ENCODE measurements at places on chromosomes 5 and 9.

DNA sequence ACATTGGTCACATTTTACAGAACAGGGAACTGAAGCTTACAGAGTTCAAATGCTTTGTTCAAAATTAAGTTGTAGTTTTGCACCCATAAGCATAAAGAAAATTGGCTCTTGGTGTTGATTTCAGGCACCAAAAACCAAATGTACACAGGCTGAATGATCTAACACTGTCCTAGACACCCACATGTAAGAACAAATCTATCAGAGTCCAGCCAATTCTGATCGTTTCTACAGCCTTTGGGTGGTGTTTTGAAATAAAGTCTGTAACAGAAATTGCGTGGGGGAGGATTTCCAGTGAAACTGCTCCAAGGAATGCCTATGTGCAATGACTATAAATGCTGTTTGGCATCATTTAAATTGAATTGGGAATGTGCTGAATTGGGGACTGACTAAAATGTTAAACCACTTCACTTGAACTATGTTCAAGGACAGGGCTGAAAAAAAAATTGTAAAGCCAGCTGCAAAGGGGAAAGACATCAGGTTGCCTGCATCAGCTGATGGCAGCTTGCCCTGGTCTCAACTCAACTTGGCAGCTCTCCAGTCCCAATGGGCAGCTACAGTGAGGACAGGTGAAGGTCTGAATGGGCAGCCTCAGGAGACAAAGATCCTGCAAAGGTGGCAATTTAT is 92.2 kb upstream of the TRPC7 start:
- DNase-seq: no peak

GRCh38 chr5:170584003-170584402 is 80.2 kb downstream of the KCNIP1 start:
- no peak for DNase-seq

- no peak for DNase-seq
These were observed 5.3 kb upstream of the NDUFS4 start for GRCh38 chr5:53555160-53555559.

DNA sequence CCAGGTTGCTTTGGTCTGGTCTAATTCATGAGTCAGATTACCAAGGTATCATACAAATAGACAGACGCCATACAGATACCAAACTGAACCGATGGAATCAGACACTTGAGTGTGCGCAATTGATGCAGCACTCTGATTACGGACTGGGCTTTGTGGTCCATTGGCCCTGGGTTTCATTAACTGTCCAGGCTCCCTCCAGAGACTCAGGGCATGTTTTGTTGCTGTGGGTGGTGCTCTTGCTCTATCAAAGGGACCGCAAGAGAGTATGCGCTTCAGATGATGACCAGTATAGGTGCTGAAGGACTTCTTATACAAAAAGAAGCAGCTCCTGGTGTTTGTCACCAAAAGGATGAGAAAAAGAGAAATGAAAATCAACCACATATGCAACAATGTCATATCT is 36.9 kb upstream of the ANKRD55 start:
- DNase-seq: no peak

DNA sequence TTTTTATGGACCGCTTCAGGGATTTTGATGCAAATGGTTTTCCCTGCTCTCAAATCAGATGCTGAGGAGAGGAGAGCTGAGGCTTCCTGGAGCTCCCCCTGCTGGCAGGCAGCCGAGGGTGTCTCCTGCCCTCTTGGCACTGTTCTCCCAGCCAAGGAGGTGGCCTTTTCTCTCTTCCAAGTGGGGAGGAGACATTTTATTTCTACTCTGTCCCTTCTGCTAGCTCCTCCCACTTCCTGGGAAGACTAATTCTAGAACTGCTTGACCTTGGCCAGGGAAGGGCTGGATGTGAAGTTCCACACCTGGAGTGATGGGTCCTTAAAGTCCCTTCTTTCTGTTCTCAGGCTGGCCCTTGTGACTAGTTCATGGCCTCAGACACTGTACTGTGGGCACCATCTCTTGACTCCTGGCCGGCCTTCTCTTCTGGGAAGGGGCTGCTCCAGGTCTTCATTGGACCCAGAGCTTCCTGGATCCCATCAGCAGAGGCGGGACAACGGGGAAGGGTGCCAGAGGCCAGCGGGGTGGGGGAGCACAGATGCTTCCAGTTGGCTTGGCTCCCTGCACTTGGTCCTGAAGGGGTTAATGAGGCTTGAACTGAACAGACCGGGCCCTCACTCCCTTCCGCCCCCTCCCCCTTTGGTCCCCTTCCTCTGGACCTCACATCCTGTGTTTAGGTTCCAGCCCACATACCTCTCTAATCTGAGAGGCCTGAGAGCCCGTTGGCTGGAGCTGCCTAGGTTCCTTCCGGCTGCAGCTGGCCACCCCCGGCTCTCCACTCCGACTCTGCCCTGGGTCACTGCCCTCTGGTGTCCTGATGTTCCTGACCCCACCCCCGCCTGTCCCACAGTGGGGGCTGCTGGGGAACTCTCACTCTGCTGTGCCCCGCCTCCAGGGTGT is 32.1 kb downstream of the PTPA start:
- peak; percentile 87 for DNase-seq

GRCh38 chr5:172574871-172575223 is 66.2 kb upstream of the NEURL1B start:
- no peak for DNase-seq

- no peak for DNase-seq
These were observed 419.6 kb upstream of the PIK3R1 start for GRCh38 chr5:67795781-67796477.

DNA sequence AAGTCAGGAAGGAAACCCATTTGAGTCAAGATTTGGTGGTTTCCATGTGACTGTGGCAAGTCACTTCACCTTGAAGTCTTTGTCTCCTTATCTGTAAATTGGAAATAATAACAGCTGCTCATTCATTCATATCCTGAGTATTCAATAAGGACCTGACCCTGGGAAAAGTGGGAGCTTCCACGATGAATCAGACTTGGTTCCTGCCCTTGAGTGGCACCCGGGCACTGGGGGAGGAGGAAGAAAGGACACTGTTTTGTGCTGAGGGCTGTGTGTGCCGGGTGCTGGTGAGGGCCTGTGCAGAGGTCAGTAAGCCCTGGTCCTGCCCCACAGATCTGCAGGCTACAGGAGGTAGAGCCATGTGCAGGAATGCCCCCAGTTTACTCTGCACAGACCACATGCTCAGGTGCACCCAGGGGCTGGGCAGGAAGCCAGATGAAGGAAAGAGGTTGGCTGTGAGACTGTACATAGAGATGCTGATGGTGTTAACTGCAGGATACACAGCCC is 6.8 kb downstream of the NDST1 start:
- DNase-seq: no peak

GRCh38 chr5:122327110-122327509 is 15.1 kb downstream of the SNCAIP start:
- DNase-seq: no peak

DNA sequence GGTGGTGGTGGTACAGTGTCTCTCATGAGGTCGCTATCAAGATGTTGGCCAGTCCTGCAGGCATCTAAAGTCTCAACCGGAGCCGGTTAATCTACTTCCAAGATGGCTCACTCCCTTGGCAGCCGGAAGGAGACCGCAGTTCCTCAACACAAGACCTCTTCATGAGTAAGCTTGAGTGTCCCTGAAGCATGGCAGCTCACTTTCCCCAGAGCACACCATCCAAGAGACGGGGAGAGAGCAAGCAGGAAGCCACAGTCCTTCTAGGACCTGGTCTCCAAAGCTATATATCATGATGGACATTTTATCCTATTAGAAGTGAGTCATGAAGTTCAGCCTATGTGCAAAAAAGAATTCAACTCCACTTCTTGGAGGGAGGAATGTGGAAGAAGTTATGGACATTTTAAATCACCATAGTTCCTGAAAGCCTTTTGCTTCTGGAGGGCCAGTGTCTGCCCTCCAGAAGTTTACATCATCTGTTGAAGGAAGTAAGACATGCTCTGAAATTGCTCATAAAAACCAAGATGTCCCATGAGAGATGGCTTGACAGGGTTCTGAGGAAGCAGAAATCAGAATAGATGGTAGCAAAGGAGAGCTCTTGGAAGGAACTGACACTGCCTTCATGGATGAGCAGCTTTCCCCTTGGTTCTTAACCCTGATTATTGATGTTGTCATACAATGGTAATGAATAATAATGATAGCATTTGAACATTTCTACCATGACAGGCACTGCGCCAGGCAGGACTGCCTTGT is 21.3 kb downstream of the GALNT10 start:
- DNase-seq: no peak

- DNase-seq: no peak
These were observed 11.5 kb downstream of the CCDC127 start for GRCh38 chr5:206406-206805.

DNA sequence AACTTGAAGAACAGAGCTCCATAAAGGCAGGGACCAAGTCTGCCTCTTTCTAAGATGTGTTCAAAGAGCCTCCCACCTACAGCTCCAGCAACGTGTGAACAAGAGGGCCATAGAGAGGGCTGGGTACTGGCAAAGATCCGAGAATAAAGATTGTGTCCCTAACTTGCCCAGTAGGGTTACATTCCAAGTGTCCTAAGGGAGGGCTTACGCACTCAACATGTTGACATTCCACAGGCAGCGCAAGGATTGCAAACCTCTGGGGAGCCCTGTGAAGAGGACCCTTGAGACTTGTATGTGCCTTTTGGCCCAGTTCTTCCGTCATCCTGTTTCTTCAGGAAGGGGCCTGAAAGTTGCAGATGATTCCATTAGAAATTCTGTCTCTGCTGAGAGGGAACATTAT is 48.2 kb upstream of the ENTREP1 start:
- no peak for DNase-seq

- no peak for DNase-seq
These were observed 234.5 kb downstream of the EFNA5 start for GRCh38 chr5:107436201-107436600.

GRCh38 chr5:39624268-39624886 is 199.6 kb upstream of the DAB2 start:
- no peak for DNase-seq

- no peak for DNase-seq
These were observed 34.8 kb downstream of the ATP6V0E1 start for GRCh38 chr5:173018358-173018757.

DNA sequence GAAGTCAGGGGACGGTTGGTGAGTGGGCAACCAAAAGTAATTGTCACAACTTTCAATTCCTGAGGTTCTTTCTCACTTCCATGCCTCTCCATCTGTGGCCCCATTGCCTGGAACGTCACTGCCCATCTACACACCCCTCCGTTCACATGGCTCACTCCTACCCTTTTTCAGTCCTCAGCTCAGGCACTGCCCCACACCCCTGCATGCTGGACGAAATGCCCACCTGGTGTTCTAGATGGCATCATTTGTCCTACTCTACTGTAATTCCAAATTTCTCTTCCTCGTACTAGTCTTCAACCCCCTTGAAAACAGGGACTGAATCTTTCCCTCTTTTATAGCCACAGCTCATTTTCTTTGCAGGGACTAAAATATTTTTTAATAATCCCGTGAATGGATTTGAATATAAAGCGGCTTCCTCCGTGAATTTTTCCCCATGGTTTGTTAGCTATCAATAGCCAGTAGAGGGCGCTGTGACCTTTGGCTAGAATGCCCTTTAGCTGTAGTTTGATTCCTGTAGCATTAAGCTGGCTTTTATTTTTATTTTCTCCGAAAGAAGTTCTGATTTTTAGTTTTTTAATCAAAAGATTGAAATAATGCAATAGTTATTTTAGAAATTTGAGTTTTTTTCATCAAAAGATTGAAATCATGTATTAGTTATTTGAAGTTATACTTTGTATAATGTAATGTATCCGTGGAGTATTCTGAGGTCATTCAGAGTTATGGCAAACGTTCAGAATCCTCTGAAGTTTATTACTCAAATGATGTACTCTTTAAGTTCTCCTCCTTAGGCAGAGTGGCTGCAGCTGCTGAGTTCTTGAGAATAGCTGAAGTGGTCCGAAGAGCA is 232.1 kb downstream of the SH3GL2 start:
- DNase-seq: peak; percentile 17

DNA sequence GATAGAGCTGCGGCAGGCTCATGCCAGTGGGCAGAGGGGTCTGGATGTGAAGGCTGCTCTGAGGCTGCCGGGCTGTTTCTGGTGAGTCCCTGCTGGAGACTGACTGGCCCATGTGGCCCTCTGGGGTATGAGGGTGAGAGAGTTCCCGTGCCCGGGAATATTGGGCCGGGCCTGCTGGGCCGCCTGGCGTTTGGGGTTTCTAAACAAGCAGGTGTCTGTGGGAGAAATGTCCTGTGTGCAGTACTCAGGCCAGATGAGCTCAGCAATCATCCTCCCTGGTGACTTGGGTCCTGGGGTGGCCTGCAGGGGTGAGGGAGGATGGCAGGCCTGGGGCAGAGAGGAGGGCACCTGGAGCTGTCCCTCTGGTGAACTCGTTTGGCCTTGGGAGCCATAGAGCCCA is 74.9 kb downstream of the MACROH2A1 start:
- no peak for DNase-seq

- no peak for DNase-seq
These were observed 210.5 kb downstream of the NXNL2 start for GRCh38 chr9:88745276-88746001.

DNA sequence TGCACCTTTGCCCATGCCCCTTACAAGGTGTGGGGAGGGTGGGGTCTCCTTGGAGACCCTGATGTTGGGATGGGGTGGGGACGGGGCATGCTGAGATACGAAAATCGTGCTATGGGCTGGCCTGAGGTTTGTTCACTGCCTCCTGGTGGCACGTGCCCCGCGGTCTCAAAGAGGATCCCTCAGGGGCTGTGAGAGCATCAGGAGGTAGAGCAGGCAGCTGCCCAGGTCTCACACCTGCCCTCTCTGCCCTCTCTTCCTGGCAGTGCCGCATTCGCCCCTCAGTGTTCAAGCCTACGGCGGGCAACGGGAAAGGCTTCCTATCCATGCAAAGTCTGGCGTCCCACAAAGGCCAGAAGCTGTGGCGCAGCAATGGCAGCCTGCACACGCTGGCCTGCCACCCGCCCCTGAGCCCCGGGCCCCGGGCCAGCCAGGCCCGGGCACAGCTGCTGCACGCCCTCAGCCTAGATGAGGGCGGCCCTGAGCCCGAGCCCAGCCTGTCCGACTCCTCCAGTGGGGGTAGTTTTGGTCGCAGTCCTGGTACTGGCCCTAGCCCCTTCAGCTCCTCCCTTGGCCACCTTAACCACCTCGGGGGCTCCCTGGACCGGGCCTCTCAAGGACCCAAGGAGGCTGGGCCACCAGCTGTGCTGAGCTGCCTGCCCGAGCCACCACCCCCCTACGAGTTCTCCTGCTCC is 6.7 kb downstream of the N4BP3 start:
- no peak for DNase-seq

GRCh38 chr5:110903966-110904365 is 165.2 kb downstream of the SLC25A46 start:
- DNase-seq: no peak

GRCh38 chr5:107400328-107400727 is 270.4 kb downstream of the EFNA5 start:
- DNase-seq: no peak

All from germinal center (tissue), 1 donor.